ENCODE measurements at places on chromosomes 7 and 10. TPM values are rescaled to one million over a fixed set of nuclear protein-coding genes. Genes with fewer than 3 reads are reported as not detected.

GRCh38 chr10:100744136-100744986 lies 1.0 kb upstream of the PAX2 start:
- DNase-seq = no peak

GRCh38 chr10:43407148-43407575 lies 1.8 kb downstream of the HNRNPF start:
- peak; percentile 78 for DNase-seq

DNA sequence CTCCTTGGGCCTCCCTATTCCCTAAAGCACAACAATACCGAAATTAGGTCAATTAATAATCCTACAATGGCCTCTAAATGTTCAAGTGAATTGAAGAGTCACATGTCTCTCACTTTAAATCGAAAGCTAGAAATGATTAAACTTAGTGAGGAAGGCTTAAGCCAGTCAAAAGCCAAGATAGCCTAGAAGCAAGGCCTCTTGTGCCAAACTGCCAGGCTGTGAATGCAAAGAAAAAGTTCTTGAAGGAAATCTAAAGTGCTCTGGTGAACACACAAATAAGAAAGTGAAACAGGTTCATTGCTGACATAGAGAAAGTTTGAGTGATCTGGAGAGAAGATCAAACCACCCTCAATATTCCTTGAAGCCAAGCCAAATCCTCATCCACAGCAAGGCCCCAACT lies 57.2 kb downstream of the SLC29A4 start:
- DNase-seq = no peak

DNA sequence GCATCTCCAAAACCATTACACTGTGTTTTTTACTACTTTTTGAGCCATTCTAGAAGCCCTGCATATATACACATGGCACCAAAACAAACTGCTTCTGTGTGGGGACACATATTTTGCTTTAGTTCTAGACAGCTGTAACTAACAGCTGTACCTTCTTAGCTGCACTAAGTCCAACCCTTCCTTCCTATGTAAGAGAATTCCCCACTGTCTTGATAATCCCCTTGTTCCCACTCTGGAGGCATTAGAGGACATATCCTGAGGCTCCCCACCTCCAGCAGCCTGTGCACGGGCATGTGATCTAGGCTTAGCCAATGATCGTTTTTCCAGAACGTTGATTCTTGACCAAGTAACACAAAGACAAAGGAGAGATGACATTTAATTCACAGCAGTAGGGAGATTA lies 13.3 kb upstream of the CDK13 start:
- no peak for DNase-seq

- DNase-seq = no peak
Measured at GRCh38 chr7:114375907-114376306, 38.7 kb upstream of the FOXP2 start.

DNA sequence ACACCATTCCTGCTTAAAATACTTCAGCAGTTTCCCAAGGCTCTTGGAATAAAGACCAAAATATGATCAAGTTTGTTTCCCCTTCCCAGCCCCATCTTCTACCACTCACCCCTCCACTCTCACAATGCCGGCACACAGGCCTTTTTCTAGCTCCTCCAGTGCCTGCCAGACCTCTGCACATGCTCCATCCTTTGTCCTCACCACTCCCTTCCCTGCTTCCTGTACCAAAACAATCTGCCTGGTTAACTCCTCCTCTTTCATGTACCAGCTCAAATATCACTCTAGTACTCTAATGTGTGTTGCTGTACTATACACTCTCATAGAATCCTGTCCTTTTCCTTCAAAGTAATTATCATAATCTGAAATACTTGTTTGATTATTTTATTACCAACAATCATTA lies 19.4 kb downstream of the SCRN1 start:
- no peak for DNase-seq

DNA sequence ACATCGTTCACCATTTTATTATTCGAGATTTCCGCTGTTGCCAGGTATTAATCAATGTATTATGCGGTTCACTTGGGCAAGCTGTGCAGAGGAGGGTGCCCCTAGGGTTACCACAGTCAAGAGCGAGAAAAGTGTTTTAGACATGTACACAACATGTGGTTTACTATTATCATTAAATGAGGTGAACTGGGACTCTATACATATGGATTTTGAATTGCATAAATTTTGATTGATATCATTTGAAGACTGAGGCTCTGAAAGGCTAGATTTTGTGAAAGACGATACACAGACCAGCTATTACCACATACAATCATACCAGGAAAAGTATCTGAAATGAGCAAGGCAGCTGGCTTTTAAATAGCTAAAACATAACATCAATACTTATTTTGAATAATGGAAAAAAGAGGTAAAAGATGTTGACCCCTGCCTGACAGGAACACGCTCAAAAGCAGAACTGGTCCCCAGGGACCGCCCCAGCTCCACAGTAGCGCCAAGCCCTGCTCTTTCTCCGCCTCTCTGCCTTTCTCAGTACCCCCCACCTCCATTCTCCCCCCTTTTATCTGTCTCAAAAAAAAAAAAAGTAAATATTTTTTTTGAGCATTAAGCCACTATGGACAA lies 413.4 kb upstream of the MKI67 start:
- DNase-seq = no peak

GRCh38 chr7:36951257-36951697 lies 227.0 kb upstream of the AOAH start:
- no peak for DNase-seq

- DNase-seq = no peak
Measured at GRCh38 chr7:128383776-128384175, 22.3 kb upstream of the PRRT4 start.

DNA sequence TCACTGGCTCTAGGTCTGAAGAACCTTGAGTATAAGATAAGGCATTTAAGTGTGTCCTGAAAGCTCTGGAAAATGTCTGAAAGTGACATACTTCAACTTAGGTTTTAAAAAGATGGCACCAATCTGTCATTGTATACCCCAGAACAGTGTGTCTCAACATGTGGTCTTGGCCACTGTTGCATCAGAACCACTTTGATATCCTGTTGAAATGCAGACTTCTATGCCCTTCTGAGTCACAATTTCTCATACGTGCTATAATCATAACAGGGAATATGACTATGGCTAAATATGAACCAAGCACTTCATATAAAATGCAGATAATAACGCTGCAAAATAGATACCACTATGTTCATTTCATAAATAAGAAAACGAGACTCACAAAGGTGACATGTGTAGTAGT lies 38.0 kb upstream of the GPAM start:
- no peak for DNase-seq

DNA sequence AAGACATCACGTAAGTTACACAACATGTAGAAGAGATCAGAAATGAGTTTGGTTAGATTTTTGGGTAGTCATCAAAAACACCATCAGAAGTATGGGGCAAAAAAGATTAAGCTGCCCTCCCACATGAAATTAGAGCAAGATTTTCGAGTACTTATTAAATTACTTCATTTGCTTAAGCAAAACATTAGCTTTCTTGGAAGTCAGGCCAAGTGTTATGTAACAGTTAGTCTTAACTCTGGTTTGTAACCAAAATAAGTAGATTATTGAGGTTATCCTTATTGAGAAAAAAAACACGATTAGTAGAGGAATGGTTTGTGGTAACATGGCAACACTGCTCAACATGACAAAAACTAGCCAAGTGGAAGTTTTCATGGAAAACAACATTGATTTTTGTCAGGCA lies 37.9 kb downstream of the HBP1 start:
- DNase-seq = no peak

DNA sequence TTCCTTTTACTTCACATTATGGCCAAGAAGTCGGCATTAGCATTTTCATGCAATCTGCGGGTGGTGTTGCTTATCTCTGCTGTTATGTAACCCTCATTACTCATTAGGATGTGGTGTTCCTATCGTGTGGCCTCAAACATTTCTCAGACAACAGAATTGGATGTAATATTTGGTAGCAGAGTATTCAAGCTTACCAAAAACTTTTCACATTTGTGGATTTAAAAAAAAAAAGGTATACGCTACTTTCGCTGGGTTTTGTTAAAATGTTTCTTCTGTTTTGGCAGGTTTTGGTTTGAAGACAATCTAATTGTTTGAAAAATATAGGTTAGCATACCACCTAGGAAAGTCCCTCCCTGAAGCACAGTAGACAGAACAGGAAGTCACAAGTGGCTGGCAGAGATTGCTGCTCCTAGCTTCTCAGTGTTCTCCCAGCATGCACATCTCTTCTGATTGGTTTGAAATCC lies 128.8 kb downstream of the GATA3 start:
- no peak for DNase-seq

- DNase-seq = no peak
Measured at GRCh38 chr10:83886871-83887270, 252.4 kb upstream of the GHITM start.

- peak; percentile 78 for DNase-seq
Measured at GRCh38 chr10:114550756-114551635, 107.1 kb downstream of the ABLIM1 start.

DNA sequence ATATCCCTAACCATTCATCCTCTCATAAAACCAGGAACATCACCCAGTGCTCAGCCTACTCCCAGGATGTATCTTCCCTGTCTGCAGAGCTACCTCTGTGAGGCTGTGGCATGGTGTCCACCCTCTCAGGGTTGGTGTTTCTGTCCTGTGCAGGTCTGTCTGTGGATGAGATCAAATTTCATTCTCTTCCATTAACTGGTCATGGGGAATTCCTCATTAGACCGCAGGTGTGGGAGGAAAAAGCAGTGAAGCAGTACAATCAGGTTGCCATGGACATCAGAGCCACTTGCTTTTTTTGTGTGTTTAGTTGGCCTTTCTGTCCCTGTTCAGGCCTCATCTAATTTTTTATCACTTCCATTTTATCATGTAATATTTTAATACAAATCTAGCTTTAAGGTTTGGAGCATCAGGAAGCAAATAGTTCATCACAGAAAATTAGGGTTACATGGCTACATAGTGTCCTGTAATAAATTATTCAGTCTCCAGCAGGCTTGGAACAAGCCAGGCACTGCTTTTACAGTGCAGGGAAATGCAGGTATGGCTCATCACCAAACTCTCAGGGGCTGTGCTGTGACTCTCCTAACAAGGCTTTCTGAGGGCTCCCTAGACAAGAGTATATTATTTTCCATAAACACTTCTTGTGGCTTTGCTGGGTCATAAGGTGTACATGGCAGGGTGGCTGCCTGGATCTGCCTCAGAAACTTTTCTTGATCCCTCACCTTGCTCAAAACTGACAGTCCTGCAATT lies 594.9 kb upstream of the IGFBP3 start:
- DNase-seq = no peak

- no peak for DNase-seq
Measured at GRCh38 chr10:104306897-104307296, 31.4 kb downstream of the ITPRIP start.

DNA sequence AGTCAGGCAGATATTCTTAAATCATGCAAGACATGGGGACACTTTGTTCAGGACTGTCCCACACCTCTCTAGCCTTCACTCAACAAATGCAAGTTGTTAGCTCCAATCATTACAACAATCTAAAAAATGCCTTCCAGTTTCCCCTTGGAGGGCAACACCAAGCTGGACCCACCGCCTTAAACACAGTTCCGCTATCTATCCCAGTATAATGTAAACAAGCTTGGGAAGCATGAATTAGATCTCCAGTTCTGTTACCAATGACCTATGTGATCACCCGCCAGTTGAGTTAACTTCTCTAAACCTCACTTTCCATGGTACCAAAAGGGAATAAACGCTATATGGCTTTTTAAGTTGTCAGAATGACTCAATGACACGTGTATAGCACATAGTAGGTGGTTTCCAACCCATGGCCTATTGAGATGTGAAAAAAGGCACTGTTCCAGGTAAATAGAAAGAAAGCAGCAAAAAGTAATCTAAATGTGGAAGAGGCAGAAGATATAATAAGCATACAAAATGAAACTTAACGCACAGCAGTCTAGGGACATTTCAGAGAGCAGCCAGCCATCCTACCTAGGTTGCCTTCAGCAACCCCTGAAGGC lies 2.4 kb upstream of the REEP3 start:
- no peak for DNase-seq

- no peak for DNase-seq
Measured at GRCh38 chr7:19982841-19983835, 209.7 kb upstream of the TMEM196 start.

GRCh38 chr10:82411416-82411815 lies 536.4 kb downstream of the NRG3 start:
- DNase-seq = no peak

DNA sequence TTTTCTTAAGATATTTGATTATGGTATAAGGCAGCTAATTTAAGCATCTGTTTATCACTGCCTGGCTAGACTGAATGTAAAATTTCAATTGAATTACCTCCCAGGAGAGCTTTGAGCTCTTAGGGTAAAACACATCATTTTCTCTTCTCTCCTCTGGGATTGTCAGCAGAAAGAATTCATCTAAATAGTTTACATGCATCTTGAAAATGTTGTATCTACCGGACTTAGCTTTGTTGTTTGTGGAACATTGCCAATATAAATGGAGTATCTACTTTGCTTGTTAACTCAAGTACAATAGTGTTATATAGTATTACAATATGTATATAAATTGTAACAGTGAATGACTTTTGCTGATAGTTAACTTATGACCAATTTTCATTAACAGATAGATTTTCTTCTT lies 73.3 kb downstream of the TAF3 start:
- DNase-seq = no peak

DNA sequence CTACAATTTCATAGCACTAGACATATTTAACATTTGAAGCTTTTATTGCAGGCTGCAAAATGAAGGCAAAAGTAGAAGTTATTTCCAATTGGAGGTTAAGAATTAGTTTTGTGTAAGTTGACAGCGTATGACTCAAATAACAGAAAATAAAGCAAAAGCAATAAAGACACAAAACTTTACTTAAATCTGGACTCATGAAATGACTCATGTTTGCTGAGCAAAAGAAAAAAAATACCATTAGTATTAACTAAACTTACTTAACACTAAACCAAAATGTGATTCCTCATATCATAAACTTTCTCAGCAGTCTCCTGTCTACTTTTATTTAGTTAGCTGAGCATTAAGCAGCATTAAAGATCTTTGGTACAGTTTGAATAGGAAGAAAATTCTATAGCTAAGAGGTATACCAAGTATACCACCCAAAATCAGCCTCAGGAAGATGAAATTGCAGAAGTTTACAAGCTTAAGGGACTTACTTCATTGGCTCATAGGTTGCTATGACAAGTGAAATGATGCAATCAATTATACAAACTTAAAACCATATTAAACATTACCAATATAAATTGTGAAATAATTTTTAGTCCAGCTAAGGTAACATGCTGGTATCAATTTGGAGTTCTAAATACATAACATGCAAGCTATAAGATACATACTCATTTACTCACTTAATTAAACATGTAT lies 1131.4 kb downstream of the XPNPEP1 start:
- DNase-seq = no peak

GRCh38 chr10:15735763-15736162 lies 16.0 kb upstream of the ITGA8 start:
- no peak for DNase-seq

The PODXL gene
- total RNA-seq = 116 TPM

The ITPRID1 gene
- 0.59 TPM for total RNA-seq

The CNPY1 gene
- total RNA-seq = not detected

The BTAF1 gene
- total RNA-seq = 31.0 TPM

The UCN3 gene
- 0.53 TPM for total RNA-seq

The SCART1 gene
- 2.4 TPM for total RNA-seq

The ZNF425 gene
- total RNA-seq = 1.2 TPM

The STK31 gene
- 1.0 TPM for total RNA-seq

The GCK gene
- 0.47 TPM for total RNA-seq

The ATOH7 gene
- not detected for total RNA-seq

The NPY4R gene
- 1.1 TPM for total RNA-seq

The TMEM243 gene
- 115 TPM for total RNA-seq
